Caco-2 (cell line): ENCODE measurements at places on chromosomes 4 and X. TPM values are rescaled to one million over a fixed set of nuclear protein-coding genes. Genes with fewer than 3 reads are reported as not detected.

- no peaks in the 10 kb centered on the region for H3K36me3 ChIP-seq
- H3K4me3 ChIP-seq: no peak overlapping the region
- no peaks in the 10 kb centered on the region for H3K27me3 ChIP-seq
- DNase-seq: no peak
- peaks cover 8% of the 10 kb centered on the region; the same call in 1 of the 2 replicates for H3K4me1 ChIP-seq
Measured at GRCh38 chr4:102298716-102299115, 46.6 kb downstream of the SLC39A8 start.

GRCh38 chr4:119233750-119234149, 21.2 kb downstream of the USP53 start:
- no peaks in the 10 kb centered on the region for H3K27me3 ChIP-seq
- H3K27ac ChIP-seq: no peak overlapping the region
- no peak for DNase-seq
- H3K36me3 ChIP-seq: no peaks in the 10 kb centered on the region

TAF1 gene
- total RNA-seq: 40.7 and 41.2 TPM in 2 replicates

DNA sequence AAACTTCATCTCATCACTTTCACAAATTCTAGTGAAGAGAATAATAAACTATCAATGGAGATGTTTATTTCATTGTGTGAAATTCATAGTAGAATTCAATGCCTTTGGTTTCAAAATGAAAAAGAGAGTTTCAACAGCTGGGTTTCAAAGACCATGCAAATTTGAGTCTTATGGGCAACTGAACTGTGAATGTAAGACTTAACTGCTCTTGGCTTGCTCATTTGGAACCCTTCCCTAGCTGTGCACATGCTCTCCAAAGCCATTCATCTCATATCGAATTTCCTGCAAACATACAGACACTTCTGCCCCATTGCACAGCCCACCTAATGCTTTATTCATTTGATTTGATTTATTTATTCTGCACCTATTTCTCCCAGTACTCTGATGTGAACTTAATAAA, 154.5 kb downstream of the GRXCR1 start:
- H3K36me3 ChIP-seq: no peaks in the 10 kb centered on the region
- H3K4me1 ChIP-seq: no peaks in the 10 kb centered on the region
- no peak overlapping the region for H3K27ac ChIP-seq
- no peak for DNase-seq

HTRA3 gene
- total RNA-seq: 0.63 and 0.66 TPM in 2 replicates

ENOPH1 gene
- 62.7 and 67.6 TPM in 2 replicates for total RNA-seq

PABPC5 gene
- not detected in 2 replicates for total RNA-seq

DNA sequence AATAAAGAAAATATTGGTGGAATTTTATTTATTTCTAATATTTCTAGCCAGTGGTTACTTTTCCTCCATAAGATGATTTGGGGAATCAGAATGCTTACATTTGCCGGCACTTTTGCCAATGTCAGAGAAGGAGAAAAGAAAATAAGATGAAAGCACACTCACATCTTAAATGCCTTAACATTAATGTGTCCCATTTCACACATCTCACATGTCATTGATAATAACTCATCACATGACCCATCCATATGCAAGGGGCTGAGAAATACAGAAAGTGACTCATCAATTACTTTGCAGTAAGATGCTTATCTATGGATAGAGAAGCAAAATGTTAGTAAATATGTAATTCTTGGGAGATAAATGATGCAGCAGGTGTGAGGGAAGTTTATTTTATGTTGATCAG, 1531.0 kb downstream of the PCDH7 start:
- H3K36me3 ChIP-seq: no peaks in the 10 kb centered on the region
- no peak for DNase-seq
- H3K4me3 ChIP-seq: no peak overlapping the region
- no peak overlapping the region for H3K27ac ChIP-seq
- no peaks in the 10 kb centered on the region for H3K4me1 ChIP-seq
- no peaks in the 10 kb centered on the region for H3K27me3 ChIP-seq

FAAH2 gene
- total RNA-seq: 7.7 and 7.8 TPM in 2 replicates

GRCh38 chr4:40216622-40217366, 20.0 kb downstream of the RHOH start:
- H3K27me3 ChIP-seq: no peaks in the 10 kb centered on the region
- H3K36me3 ChIP-seq: no peaks in the 10 kb centered on the region
- no peak overlapping the region for H3K4me3 ChIP-seq
- no peak for DNase-seq

DNA sequence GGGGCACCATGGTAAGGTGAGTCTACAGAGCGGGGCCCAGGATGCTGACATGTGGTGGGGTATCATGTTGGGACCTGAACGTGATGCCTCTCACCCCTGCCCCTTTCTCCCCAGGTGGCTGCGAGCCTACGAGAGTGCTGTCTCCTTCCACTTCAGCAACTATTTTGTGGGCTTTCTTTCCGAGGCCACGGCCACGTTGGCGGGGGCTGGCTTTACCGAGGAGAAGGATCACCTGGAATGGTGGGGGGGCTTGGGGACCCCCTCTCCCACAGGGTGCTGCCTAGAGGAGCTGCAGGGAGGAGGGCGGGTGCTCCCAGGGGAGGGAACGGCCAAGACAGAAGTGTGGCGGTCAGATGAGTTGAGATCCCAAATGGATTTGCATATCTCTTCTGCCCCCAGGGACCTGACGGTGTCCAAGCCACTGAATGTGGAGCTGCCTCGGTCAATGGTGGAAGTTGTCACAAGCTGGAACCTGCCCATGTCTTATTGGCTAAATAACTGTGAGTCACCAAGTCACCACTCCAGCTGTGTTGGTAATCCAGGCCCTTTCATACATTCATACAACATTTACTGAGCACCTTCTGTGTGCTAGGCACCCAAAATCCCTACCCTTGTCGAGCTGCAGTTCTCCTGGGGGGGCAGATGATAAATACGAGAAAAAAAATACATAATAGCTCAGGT, 5.5 kb downstream of the PORCN start:
- no peaks in the 10 kb centered on the region for H3K4me1 ChIP-seq
- DNase-seq: no peak
- H3K27me3 ChIP-seq: no peaks in the 10 kb centered on the region
- no peak overlapping the region for H3K27ac ChIP-seq

GRCh38 chr4:174340714-174341113, 57.0 kb downstream of the CEP44 start:
- H3K4me3 ChIP-seq: no peak overlapping the region
- peaks cover 11% of the 10 kb centered on the region for H3K4me1 ChIP-seq
- no peaks in the 10 kb centered on the region for H3K36me3 ChIP-seq
- no peak overlapping the region for H3K27ac ChIP-seq
- DNase-seq: no peak
- no peaks in the 10 kb centered on the region for H3K27me3 ChIP-seq

GRCh38 chr4:108933046-108933445, 170.2 kb upstream of the ETNPPL start:
- H3K4me1 ChIP-seq: no peaks in the 10 kb centered on the region
- H3K27ac ChIP-seq: no peak overlapping the region
- H3K36me3 ChIP-seq: no peaks in the 10 kb centered on the region
- H3K27me3 ChIP-seq: no peaks in the 10 kb centered on the region

DNA sequence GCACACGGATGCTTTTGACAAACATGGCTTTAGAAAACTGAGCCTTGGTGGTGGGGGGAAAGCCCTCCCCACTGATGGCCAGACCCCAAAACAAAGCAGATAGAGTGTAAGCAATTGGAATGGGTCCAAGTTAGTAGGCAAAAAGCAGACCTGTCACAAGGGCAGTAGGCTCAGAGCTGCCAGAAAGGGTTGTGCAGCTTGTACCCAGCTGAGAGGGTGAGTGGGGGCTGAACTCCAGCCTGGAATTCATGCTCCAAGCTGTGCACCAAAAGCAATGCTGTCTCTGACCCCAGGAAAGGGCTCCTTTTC, 101.1 kb upstream of the TEX13D start:
- no peak overlapping the region for H3K27ac ChIP-seq
- no peaks in the 10 kb centered on the region for H3K27me3 ChIP-seq
- H3K36me3 ChIP-seq: no peaks in the 10 kb centered on the region
- H3K4me3 ChIP-seq: no peak overlapping the region
- peaks cover 6% of the 10 kb centered on the region; the same call in 1 of the 2 replicates for H3K4me1 ChIP-seq
- no peak for DNase-seq
